ENCODE measurements at places on chromosomes 4 and X.

- no peak for DNase-seq
These were observed 40.5 kb upstream of the JADE1 start for GRCh38 chr4:128769011-128769410.

- no peak for DNase-seq
These were observed 26.5 kb downstream of the ELF4 start for GRCh38 chrX:130083656-130084382.

- no peak for DNase-seq
These were observed 45.7 kb downstream of the BEND2 start for GRCh38 chrX:18174971-18175370.

- DNase-seq = no peak
These were observed 7.5 kb upstream of the BCOR start for GRCh38 chrX:40104985-40105834.

GRCh38 chr4:152109531-152110509 lies 349.0 kb upstream of the GATB start:
- DNase-seq = no peak

GRCh38 chr4:107210450-107211239 lies 174.5 kb upstream of the DKK2 start:
- no peak for DNase-seq

GRCh38 chrX:10189317-10190268 lies 32.8 kb downstream of the CLCN4 start:
- peak; percentile 50 for DNase-seq

- DNase-seq = no peak
These were observed 788 bp downstream of the SHROOM2 start for GRCh38 chrX:9786798-9787635.

DNA sequence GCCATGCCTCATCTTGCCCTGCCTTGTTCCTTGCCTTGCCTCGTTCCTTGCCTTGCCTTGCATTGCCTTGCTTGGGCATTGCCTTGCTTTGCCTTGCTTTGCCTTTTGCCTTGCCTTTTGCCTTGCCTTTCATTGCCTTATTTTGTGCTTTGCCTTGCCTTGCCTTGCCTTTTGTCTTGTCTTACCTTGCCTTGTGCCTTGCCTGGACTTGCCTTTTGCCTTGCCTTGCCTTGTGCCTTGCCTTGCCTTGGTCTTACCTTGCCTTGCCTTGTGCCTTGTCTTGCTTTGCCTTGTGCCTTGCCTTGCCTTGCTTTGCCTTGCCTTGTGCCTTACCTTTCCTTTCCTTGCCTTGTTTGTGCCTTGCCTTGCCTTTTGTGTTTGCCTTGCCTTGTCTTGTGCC lies 88.2 kb downstream of the TAB3 start:
- no peak for DNase-seq

DNA sequence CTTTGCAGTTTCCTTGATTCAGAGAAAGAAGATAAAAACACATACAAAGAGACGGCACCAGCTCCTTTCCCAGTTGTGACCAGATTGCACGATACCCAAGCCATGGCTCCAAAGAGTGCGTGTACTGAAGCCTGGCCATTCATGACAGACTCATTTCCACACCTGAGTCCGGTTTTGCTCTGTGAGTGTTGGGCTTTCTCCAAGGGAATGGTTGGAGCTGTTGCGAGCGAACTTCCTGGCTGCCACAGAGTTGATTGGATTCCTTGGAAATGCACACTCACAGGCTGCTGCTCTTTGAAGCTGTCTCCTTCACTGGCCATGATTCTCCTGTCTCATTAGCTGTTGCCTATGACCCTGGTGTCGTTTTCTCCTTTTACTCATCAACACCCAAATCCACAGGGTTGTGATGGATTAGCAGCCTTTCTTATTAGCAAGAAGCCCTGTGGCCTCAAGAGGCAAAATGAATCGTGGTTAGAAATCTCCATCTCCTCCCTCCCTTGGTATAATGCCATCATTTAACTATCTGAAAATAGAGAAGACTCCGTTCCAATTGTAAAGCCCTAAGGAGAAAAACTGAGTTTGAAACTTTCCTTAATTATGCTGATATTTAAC lies 43.9 kb upstream of the BBS12 start:
- DNase-seq = no peak

DNA sequence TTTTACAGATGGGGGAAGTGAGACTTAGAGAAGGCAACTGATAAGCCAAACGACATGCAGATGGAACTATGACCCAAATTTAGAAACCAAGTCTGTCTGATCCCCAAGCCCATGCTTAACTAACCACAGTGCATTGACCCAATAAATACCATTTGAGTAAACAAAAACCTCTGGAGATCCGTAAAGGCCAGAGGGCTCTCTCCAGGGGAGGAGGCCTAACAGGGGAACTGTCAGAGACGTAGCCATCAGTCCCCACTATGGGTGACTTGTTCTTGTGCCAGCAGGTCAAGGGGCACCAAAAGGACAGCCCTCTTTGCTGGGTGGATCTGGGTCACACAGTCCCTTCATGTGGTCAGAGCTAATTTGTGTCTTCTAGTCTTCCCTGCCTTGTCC lies 420.2 kb downstream of the BCOR start:
- no peak for DNase-seq

DNA sequence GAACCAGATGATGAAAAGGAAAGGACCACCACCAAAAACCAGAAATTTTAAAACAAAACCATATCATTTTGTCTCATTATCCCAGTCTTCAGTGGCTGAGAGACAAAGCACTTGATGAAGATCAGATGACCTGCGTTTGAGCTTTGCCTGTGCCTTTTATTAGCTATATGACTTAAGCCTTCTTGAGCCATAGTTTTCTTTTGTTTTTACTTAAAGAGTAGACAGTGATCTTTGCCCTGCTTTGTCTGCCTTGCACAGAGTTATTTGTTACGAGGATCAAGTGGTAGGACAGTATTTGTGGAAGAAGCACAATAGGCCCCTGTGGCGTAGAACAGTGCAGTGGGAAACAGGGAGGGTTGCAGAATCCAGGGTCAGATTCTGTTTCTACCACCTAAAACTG lies 89.9 kb downstream of the SLC10A6 start:
- DNase-seq = no peak

- DNase-seq = no peak
These were observed 64.4 kb upstream of the ENPEP start for GRCh38 chr4:110411574-110412011.

DNA sequence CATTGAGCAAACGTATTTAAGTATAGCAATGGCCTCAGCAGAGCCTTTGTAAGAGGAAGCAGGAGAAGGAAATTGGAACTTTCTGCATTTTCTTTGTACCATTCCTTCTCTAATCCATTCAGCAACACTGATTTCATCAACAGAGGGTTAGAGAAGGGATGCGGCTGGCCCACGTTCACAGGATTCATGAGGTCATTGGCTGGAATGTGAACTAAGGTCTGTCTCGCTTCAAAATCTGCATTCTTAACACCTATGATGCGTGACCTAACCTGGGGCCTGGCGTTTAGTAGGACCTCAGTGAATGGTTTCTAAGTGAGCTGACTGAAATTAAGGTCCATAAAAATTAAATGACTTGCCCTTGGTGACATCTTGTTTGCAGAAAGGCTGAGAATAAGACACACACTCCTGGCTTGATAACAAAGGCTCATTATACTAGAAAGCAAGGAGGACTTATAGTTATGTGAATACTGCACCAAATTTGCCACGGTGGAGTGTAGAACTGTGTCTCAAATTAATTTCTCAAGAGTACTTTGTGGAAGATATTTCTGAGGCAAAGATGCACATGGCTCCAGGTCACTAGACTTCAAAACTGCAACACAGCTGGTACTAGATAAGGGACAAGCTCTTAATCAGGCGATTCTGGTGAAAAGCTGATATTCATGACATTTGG lies 25.4 kb downstream of the FGFBP1 start:
- DNase-seq = no peak

- DNase-seq = no peak
These were observed 450.1 kb upstream of the TENM3 start for GRCh38 chr4:181793096-181793495.

DNA sequence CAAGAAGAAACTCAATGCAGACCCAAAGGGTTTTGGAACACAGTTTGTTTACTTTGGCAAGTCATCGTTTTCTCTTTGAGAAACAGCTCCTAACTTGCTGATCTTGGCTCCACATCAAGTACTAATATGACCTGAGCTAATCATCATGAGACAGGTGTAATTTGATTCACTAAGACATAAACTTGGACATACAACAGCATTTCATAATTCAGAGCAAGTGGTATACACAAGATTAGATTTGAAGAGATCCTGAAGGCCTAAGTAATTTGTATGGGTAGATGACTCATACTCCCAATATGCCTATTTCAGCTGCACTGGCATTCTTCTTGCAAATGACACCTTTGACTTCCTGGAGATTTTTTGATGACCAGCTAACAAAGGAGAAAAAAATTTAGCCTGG lies 1521.7 kb downstream of the RPA4 start:
- no peak for DNase-seq

DNA sequence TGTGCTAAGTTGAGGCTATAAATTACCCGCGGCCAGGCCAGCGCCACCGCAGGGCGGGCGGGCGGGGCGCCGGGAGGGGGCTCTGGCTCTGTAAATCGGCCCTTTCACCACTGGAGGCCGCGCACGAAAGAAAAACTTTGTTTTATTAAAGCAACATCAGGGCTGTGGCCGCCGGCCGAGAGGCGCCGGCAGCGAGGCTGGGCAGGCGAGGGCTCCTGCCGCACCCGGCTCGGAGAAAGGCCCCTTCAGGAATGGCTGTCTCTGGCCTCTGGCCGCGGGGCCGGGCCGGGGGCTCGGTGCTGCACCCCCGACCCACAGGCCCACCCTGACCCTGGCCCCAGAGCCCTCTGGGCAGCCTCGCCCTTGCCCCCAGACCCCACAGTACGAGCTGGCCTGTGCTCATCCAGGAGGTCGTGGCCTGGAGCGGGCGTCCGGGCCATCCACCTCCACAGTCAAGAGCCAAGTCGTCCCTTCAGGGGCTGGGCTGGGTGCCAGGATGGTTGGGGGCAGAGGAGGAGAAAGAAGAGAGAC lies 29.5 kb upstream of the FGFR3 start:
- DNase-seq = no peak

- DNase-seq = no peak
These were observed 32.1 kb downstream of the CDX4 start for GRCh38 chrX:73478961-73479360.

DNA sequence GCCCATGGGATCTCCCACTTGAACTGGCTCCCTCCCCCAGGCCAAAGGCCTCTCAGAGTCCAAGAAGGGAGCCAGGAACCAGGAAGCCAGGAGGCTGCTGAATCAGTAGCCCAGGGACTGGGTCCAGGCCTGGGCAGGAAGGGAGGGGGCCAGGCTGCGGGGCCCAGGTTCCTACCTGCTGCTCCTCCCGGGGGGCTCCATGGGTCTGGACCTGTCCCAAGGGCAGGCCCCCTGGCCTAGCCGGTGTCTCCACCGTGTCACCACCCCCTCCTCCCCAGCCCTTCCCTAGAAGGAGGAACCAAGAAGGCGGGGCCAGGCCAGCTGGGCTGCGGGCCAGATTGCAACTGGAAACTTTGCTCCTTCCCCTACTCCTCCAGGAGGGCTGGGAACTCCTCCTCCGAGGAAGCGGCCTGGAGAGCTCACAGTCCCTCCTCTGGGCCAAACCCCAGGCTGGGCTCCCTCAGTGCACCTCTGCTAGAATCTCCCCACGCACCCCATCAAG lies at the start of gene IQSEC2:
IQSEC2 (minus strand) TSS at position 264 of the 502 bp plus-strand sequence.
- no peak for DNase-seq

GRCh38 chr4:113823291-113823659 lies 61.7 kb upstream of the CAMK2D start:
- DNase-seq = no peak

GRCh38 chrX:18354369-18355223 lies at the start of gene SCML2:
TSS of gene SCML2 (minus strand) at chrX:18354688. CDS start at chrX:18334071, 20,617 bp downstream.
- no peak for DNase-seq

GRCh38 chr4:98232202-98232601 lies 29.0 kb upstream of the RAP1GDS1 start:
- peak; percentile 59 for DNase-seq

DNA sequence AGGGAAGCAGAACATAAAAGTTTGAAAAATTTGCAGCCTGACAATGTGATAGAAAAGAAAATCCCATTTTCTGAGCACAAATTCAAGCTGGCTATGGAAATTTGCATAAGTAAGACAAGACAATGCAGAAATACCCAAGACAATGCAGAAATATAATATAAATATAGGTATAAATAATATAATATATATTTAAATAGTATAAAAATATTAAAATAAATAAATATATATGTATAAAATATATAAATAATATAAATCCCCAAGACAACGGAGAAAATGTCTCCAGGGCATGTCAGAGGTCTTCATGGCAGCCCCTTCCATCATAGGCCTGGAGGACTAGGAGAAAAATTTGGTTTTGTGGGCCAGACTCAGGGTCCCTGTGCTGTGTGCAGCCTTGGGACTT lies 125.0 kb upstream of the AADAT start:
- DNase-seq = no peak

DNA sequence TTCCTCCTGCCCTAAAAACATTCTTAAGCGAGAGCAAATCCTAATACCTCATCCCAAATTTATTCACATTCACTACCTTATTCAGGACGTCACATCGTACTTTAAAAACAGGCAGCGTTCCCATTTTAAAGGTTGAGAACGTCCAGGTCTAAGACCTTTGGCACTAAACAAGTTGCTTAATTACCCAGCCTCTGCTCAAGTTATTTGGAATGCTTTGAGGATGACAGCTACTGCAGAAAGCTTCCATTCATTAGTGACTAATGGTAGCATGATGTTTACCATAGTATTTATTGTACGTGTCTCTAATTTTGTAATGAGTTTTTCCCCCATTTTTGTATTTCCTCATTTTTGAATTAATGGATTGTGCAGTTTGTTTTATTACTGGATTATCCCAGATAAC lies 1.5 kb downstream of the USP38 start:
- DNase-seq = no peak

DNA sequence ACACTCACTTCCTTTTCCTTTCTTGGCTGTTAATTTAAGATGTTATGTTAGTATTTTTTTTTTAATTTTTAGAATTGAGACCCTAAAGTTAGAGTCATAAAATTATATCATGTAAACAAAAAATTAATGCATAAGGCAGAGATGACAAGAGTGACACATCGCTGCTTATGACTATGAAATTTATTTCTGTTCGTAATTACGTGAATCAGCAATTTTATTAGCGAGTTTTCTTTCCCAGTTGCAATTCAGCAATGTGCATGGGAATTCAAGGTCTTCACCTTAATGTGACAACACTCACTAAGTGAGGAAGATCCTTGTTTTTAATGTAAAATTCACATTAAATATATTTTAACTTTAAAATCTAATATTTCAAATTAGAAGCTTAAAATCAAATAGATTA lies 181.2 kb upstream of the SPOCK3 start:
- DNase-seq = no peak

GRCh38 chr4:78722320-78722719 lies 53.8 kb upstream of the BMP2K start:
- no peak for DNase-seq

GRCh38 chrX:80879916-80880315 lies 70.2 kb upstream of the BRWD3 start:
- DNase-seq = no peak

- no peak for DNase-seq
These were observed 27.6 kb downstream of the OPRPN start for GRCh38 chr4:70425306-70425705.

DNA sequence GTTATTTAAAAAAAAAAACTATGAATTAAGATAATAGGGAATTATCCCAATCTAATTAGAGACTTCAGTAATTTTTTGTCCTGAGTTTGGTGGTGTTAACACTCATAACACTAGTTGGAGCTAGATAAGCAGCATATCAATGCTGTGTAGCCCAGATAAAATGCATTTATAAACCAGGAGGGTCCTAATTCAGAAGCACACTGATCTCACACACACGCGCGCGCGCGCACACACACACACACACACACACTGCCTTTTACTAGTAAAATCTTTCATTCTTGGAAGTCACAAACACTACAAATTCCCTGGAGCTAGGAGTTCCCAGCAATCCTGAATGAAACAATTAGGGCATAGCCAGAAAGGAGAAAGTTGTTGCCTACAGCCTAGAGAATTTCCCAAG lies 3.2 kb downstream of the UNC5C start:
- DNase-seq = no peak
